ENCODE measurements at places on chromosomes 13 and 19.

GRCh38 chr19:16461630-16462051 lies 10.1 kb downstream of the EPS15L1 start:
- no peak for DNase-seq

GRCh38 chr13:112579310-112579843 lies 8.6 kb downstream of the TUBGCP3 start:
- no peak for DNase-seq

DNA sequence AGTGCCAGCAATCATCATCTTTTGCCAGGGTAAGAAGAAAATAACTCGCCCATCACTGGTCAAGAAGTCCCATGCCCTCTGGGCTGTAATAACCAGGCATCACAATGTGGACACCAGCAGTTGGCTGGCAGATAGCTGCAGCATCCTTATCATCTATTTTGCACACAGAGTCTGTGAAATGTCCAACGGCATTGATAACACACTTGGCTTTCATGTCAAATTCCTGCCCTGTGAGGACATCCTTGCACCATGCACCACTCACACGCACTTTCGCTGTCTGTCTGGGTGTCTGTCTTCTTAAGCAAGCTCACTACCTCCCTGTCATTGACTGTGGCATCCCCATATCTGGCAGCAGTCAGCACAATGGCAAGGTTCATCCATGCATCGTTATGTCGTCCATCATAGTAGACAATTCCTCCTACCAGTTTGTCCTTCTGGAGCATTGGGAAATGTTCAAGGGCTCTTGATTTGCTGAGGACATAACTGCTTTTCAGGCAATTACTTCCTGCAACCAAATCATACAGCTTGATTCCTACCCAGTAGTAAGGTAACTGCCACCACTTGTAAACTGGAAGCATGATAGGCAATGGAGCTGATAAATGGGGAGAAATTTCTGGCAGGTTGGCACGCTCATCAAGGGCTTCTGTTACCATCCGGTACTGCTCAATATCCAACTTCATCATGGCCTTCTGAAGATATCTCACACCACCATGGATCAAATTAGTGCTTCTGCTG lies 6.8 kb upstream of the ZSCAN5A start:
- DNase-seq = no peak

- DNase-seq = no peak
These were observed 27.1 kb downstream of the PIBF1 start for GRCh38 chr13:72808917-72809500.

GRCh38 chr13:96963786-96964475 lies 30.3 kb downstream of the OXGR1 start:
- DNase-seq = no peak

DNA sequence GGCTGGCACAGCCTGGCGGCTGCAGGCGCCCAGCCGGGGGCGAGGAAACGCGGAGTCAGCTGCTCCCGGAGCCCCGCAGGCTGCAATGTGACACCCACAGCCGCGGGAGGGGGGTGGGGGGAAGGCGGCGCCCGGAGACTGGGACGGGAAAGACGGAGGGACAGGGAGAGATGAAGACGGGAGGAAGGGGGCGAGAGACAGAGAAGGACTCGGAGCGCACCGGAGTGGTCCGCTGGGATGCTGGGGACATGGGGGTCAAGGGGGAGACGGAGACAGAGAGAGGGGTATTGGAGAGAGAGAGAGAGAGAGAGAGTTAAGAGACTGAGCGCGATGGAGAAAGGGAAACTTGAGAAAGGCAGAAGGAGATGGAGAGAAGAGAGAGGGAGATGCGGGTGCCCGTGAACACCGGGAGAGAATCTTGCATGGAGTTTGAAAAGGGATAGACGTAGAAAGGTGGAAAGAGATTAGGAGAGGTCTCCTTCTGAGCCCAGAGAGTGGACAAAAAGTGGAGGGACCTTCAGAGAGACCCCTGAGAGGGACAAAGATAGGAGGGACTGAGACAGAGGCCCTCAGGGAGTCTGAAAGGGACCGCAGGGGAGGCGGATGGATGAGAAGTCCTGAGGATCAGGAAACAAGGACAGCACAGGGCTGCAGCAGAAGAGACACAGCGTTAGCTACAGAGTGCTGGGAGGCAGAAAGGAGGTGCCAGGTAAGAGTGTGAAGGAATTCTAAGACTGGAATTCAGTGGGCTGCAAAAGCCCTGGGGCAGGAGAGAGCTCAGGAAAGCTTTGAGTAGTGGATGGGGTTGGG lies 1.0 kb downstream of the SCN1B start:
- DNase-seq = no peak
